GM12878 (cell line): ENCODE measurements at places on chromosomes 6 and 20. TPM values are rescaled to one million over a fixed set of nuclear protein-coding genes. Genes with fewer than 3 reads are reported as not detected.

HSPA1A gene
- total RNA-seq: 26.5 and 27.2 TPM in 2 replicates

GSTA1 gene
- 0.51 and 0.56 TPM in 2 replicates for total RNA-seq

SCGN gene
- total RNA-seq: not detected in 2 replicates

TRAPPC3L gene
- not detected in 2 replicates for total RNA-seq
